ENCODE measurements at places on chromosomes 5 and 9.

- no peak for DNase-seq
Observed at GRCh38 chr9:89664896-89665329, 60.1 kb downstream of the GADD45G start.

- no peak for DNase-seq
Observed at GRCh38 chr5:172573986-172574870, 66.8 kb upstream of the NEURL1B start.

DNA sequence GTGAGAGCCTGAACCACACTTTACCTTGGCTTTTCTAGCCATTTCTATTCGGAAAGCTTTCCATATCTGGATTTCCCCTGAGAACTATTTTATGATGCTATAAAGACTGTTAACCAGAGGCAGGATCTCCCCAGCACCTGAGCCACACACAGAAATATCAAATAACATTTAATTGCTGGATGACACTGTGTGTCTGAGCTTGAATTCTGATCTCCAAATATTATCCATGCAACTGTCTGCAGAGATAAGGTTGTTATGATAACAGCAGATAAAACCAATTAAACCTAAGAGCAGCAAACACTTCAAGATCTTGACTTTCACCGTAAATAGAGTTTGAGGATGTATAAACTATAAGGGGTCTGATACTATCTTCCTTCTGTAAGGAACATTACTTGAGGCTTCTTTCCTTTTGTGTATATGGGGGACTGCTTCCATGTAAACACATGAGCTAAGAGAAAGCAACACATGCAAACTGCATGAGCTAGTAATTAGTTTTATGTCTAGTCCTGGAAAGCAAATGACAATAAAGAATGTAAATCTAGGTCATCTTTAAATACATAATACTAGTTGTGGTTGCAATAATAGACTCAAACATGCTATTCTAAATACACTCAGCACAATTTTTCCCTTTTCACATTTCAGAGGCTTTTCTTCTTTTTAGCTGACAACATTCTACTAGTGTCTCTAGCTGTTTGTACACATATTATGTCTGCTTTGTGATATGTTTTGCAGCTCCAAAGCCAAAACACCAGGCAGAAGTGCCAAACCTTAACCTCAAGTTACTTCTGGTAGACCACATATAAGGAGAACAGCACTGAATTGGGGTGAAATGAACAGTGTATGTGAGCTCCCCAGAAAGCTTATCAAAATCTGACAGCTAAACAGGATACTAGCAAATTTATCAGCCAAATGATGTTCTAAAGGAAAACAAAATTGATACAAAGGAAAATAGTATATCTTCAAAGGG is 136.5 kb downstream of the EFNA5 start:
- DNase-seq, result no peak

- no peak for DNase-seq
Observed at GRCh38 chr9:136058084-136058483, 37.0 kb downstream of the NACC2 start.

GRCh38 chr5:4405614-4406219 is 734.4 kb upstream of the ADAMTS16 start:
- no peak for DNase-seq

DNA sequence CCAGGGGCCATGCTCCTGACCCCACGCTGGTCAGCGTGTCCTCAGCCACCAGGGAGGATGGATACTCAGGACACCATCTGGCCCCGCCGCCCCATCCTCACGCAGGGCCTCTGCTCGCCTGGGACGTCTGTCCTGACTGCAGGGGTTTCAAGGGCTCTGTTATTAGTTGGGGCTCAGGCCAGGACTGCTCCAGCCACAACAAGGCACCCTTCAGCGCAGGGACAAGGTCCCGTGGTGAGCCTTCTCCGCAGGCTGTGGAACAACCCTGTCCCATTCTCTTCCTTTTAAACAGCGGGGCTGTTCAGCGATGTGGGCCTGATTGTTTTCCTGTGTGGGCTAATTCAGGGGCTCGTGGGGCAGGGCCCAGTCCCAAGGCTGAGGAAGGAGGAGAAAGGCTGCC is 61.6 kb downstream of the SEMA4D start:
- DNase-seq, result no peak

GRCh38 chr9:129505270-129505902 is 115.5 kb downstream of the C9orf50 start:
- no peak for DNase-seq

DNA sequence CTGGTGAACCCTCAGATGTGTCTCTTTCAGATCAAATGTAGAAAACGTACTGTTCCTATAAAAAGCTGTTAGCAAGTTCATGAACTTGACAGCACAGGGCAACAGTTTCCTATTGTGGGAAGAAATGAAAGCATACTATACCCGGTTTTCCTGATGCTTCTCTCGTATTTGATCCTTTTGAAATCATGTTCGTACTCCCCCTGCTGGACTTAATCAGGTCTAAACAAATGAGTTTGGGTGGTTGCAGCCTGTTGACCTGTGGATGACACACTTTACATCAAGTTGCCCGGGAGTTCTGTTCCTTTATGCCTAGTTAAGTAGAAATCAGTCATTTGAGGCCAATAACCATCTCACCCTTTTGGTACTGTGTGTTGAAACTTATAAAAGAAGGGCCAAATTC is 1992.3 kb downstream of the MAT2B start:
- peak; percentile 2 for DNase-seq

GRCh38 chr9:75149841-75150241 is 61.5 kb downstream of the OSTF1 start:
- DNase-seq, result no peak

DNA sequence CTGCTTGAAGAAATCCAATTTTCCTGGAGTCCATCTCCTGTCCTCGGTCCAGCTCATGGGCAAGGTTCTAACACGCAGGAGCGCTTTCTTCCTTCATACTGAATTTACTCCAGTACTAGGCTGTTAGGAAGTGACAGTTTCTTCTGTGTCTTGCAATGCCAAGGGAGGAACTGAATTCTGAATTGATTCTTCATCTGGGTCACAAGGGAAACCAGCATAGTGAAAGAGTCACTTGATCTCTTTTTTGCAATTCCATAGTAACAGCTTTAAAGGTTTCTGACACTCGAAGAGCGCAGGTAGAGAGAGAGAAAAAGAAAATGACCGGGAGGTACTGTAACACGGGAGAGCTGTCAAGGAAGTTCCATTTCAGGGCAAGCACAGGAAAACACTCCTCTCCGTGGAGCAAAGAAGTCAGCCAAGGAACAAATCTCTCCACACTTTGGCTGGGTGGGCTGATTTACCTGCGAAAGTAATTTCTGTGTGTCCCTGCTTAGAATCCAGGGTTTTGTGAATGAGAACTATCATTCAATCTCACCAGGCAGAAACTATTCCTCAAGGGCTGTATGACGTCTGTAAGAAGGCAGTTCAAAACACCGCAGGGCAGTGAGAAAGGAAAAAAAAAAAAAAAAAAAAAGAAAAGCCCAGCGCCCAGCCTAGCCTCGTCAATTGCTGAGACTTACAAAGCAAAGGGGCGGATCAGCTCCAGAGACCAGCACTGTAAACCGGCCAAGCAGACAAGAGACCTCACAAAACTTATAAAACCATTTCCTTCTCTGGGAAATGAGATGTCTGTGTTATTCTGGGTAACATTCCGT is 617.8 kb downstream of the PDE4D start:
- peak; percentile 85 for DNase-seq

DNA sequence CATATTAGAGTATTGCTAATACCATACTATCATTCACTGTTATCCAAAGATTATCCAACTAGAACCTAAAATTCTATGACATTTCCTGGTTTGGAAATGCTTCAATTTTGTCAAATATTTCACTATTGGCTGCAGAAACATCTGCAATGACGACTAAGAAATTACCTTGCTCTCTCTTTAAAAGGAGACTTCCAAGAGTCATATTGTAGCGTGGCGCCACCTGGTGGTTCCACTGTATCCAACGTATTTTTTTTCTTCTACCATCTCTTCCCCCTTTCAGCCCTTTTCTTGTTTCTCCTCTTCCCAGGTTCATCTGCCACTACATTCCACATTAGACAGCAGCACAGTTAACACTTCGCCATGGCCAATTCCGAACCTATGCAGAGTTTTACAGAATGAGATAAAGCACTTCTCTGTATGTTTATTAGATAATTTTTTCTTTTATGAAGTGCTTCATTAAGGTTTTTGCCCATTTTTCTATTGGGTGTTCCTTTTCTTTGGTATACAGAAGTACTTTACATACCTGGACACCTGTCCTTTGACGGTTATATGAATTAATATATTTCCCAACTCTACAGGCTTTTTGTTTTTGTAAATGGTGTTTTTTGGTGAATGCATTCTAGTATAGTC is 153.5 kb downstream of the CDC42SE2 start:
- peak; percentile 79 for DNase-seq

DNA sequence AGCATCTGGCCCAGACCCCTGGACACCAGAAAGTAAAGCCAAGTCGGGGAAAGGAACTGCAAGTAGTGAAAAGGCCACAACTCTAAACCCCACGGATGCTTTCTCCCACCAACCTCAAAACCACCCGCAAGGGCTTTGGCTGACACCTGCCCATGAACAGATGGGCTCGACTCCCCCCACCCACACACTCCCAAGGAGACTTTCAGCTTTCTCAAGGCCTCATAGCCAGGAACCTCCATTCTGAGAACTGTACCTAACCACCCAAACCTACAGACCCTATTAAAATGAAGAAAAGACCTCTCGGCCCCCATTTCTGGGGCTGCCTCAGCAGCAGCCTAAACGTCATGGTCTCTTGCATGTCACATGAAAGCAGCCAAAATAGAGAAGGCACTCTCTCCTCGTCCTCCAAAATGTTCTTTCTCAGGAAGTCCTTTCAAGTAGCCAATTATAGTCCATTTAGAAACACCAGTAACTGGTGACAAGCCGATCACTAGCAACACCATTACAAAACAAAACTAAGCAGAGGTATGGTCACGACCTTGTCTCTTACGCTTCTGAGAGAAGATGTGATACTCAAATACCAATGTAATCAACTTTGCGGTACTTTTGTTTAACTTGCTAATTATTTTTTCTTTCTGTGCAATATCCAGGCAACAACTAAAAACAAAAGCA is 2.9 kb downstream of the B4GALT1 start:
- DNase-seq, result no peak

- no peak for DNase-seq
Observed at GRCh38 chr5:129496421-129496820, 36.3 kb downstream of the ADAMTS19 start.

- DNase-seq, result no peak
Observed at GRCh38 chr5:104045987-104046386, 483.4 kb upstream of the NUDT12 start.

GRCh38 chr5:32776200-32776599 is 65.1 kb downstream of the NPR3 start:
- DNase-seq, result no peak

All from endothelial cell of umbilical vein (primary cell).